ENCODE measurements at places on chromosomes 5 and 9.

- DNase-seq, result no peak
These were observed 62.1 kb downstream of the RXRA start for GRCh38 chr9:134388289-134388808.

DNA sequence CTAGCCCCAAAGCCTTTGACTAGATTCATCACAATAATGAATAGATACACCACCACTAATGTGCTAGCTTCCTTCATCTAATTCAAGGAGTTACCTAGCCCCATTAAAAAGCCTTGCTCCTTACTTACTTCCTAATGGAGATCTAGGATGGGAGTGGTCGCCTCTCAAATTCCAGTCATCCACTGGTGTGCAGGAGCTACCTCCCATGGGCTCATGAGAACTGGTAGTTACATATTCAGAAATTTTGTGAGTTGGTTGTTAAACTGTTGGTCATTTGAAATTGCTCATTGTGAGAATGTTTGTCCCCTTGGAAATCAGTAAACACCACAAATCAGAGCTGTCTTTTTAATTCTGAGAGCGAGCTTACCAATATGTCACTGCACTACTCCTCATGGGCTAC lies 91.7 kb upstream of the GDNF start:
- no peak for DNase-seq

DNA sequence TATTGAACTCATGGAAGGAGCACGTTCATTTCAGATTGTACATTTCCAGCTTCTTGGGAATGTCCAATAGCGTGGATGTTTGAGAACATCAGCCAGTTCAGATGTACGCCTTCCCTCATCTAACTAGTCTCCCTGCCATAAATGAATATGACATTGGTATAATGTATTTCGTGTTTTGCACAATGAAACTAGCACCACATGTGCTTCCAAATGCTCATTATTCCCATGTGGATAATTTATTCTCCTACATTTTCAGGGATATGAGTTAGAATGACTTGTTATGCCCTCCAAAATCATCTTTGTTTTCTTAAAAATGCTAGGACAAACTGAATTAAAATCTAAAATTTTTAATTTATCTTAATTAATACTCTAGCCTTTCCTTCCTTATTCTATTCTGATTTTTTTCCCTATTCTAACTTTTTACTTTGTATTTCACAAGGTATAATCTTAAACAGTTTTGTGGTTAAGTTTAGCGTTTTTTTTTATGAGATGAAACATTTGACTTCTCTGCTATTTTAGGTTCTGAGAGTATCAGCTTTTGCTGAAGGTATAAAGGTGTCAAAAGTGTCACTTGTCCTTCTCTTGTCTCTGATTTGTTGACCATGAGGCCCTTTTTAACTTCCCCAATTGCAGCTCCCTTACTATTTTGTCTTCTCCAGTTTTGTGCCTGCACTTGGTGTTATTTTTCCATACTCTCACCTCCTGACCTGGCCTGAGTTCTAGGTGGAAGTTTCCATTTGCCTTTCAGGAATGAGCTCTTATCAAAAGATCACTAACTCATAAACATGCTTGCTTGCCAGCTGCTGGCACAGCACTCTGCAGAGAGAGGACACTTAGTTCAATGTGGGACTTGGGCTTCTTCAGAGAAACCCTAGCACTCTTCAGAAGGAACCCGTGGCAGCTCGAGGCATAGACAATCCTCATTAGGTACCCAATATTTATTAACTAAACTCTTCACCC lies 106.8 kb downstream of the FRMD3 start:
- no peak for DNase-seq

- DNase-seq, result no peak
These were observed 7.9 kb downstream of the NDOR1 start for GRCh38 chr9:137213160-137214060.

DNA sequence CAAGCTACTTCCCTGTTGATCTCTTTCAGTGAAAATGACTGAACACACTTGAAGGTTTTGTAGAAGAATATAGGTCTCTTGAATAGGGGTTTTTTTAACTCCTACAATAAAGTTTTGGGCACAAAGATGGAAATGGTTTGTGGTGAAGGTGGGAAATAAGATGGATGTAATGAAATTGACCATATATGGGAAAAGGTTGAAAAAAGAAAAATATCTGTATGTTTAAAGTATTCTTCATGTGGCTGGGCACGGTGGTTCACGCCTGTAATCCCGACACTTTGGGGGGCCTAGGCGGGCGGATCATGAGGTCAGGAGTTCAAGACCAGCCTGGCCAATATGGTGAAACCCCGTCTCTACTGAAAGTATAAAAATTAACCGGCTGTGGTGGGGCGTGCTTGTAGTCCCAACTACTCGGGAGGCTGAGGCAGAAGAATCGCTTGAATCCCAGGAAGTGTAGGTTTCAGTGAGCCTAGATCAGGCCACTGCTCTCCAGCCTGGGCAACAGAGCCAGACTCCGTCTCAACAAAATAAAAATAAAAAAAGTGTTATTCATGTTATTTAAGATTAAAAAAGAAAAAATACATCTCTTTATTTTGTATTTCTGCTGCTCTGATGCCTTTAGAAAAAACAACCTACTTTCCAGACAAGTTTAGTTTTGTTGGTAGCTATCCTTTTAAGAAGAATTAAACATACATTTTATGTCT lies 2.2 kb downstream of the RBM27 start:
- DNase-seq, result no peak

DNA sequence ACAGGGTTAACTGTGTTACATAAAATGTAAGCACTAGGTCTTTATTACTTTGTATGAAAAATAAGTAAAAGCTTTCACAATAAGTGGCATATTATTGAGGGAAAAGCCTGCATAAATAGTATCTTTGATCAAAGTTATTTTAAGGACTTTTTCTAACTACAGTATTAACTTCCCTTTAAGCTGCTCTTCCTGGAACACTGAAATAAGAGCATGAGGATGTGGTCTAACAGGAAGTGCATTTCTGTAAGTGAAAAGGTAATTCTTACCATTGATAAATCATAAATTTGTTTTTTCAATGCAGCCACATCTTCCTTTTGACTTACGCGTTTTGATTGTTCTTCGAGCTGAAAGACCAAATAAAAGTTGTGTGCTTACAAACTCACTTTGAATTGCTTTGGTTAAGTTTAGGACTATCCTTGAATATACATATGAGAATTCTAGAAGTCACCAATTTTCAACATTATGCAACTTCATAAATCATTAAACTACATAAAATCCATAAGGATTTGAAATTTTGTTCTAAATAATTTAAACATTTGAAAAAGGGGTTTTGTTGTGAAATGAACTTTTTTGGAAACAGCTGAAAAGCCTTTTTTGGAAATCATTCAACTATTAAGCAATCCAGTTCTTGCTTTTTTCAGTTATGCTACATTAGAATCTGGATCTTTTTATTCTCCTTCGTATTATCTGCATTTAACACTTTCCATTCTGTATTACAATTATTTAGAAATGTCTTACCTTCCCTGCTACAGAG lies 50.6 kb downstream of the RASEF start:
- no peak for DNase-seq

DNA sequence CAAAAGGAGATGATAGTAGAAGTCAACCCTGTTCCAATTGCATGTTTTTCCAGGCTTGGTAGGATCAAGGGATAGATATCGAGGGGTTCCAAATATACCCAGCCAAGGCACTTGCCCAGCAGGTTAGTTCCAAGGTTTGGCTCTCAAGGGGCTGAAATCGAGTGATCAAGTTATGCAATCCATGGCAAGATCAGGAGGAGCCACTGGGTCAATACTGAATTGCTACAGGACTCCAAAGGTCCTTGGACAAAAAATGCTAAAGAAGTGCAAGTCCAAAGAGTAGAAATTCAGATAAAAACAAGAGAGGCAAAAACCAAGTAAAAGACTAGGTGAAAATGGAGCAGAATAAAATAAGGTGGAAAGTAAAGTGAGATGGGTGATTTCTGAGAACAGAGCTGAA lies 179.1 kb upstream of the RFX3 start:
- DNase-seq, result no peak
